OCI-LY7 (cell line): ENCODE measurements at places on chromosomes 5 and 9.

- DNase-seq, result no peak
Observed at GRCh38 chr5:180271221-180271620, 20.7 kb downstream of the MAPK9 start.

GRCh38 chr9:703392-703791 is 138.1 kb upstream of the DMRT1 start:
- no peak for DNase-seq

- no peak for DNase-seq
Observed at GRCh38 chr9:37255944-37256862, 135.8 kb downstream of the ZCCHC7 start.

DNA sequence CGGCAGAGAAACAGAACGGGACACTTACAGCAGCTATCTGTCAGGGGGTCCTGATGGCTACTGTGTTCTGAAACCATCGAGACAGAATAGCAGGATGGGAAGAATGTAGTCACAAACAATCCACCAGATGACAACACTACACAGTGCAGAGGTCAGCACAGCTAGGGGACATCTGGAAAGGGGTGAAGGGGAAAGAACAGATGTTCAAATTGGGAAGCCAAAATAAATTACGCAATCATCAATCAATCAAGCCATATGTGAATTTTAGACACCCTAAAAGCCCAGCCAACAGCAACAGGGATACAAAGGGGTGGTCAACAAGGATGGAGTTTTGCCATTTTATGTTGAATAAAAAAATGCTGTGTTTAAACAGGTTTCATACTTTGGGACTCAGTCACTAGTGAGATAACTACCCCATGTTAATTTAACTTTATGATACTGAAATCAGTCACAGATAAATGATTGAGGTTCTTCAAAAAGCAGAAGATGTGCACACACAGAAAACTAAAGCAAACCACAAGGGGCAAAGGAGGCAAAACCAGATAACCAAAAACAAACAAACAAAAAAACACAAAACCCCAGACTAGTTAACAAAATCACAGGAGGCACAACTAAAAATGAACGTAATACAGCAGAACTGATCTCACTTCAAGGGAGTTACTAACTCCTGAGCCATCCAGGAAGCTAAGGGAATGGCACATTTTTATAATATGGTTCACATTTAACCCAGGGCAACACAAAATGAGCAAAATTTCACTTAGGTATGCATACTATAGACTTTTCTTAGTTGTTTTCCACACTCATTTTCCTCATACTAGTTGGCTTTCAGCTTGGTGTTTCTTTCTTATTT is 65.9 kb downstream of the HABP4 start:
- DNase-seq, result no peak

GRCh38 chr9:31394015-31394473 is 990.4 kb upstream of the ACO1 start:
- no peak for DNase-seq

DNA sequence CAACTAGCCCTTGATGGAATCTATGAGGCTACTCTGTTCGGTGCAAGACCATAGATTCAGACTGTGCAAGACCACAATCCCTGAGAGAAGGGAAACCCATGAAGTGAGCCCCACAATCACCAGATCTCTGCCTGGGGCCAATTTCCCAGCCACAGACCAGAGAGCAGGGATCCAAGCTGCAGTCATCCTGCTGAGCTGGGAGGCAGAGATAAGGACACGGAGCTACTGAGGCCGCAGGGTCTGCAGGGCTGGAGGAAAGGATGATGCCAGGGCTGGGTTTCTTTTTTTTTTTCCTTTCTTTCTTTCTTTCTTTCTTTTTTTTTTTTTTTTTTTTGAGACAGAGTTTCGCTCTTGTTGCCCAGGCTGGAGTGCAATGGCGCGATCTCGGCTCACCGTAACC is 47.7 kb upstream of the FUBP3 start:
- no peak for DNase-seq

DNA sequence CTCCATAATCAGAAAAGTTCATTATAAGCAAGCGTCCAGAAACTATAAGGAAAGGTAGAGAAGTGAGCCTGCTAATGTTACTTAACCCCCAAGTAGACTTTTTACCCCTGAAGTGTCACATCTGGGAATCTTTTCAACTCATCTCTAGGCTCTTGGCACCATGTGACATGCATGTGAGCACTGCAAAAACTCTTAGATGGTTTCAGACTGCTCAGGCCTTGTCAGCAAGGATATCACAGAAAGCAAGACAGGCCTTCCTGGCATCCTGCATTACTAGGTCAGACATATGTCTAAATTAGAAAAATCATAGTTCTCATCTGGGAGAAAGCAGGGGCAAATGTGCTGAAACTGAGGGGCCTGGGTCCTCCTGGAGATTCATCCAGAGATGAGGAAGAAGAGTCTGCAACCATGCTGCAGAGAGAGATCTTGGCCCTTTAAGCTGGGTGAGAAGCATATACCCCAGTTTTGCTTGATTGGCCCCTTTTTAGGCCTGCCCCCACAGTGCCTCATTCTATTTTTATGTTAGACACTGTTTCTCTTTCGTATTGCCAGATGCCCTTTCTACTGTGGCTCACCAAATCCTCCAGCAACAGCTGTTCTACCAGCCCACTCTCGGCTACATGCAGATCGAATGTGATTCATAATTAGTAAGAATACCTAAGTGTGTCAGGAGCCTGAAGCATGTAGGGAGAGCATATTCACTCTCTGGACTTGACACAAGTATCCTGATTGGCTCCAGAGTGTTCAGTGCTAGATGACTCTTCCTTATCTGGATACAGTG is 19.0 kb downstream of the TMEM8B start:
- DNase-seq, result peak; percentile 62

GRCh38 chr9:125486576-125486975 is 220.4 kb downstream of the MAPKAP1 start:
- no peak for DNase-seq

GRCh38 chr9:16143947-16144890 is 591.4 kb downstream of the CCDC171 start:
- no peak for DNase-seq
